ENCODE measurements at places on chromosomes 7 and 10.

GRCh38 chr10:33154590-33154989, 179.9 kb downstream of the NRP1 start:
- no peak for DNase-seq

- no peak for DNase-seq
These were observed 275.1 kb downstream of the MAD1L1 start for GRCh38 chr7:1957471-1958225.

GRCh38 chr7:7017707-7018280, 164.6 kb upstream of the C1GALT1 start:
- DNase-seq, result no peak

DNA sequence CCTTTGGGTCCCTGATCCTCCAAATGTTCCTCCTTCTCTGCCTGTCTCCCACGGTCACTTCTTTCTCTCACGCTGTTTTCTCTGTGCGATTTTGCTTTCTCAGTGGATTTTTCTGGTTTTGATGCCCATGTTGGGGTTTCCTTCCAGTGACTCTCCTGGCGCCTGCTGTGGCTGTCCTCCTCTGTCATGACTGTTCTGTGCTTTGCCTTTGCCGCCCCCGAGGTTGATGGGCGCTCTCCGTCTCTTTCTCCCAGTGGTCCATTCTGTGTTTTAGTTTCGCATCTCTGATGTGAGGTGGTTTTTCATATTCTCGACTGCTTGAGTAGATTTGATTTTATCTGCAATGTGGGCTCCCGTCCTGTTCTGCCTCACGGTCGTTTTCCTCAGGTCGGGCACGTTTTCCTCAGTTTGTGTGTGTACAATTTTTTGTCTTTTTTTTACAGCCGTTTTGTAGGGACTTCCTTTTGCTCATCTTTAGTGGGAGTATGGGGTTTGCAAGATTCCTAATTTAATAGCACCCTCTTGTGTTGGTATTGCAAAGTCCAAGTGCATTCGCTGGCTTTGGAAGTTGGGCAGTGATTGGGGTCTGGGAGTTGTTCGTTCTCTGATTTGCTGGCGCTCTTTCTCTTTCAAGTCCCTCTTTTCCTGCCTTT, 100.0 kb downstream of the INPP5A start:
- no peak for DNase-seq

DNA sequence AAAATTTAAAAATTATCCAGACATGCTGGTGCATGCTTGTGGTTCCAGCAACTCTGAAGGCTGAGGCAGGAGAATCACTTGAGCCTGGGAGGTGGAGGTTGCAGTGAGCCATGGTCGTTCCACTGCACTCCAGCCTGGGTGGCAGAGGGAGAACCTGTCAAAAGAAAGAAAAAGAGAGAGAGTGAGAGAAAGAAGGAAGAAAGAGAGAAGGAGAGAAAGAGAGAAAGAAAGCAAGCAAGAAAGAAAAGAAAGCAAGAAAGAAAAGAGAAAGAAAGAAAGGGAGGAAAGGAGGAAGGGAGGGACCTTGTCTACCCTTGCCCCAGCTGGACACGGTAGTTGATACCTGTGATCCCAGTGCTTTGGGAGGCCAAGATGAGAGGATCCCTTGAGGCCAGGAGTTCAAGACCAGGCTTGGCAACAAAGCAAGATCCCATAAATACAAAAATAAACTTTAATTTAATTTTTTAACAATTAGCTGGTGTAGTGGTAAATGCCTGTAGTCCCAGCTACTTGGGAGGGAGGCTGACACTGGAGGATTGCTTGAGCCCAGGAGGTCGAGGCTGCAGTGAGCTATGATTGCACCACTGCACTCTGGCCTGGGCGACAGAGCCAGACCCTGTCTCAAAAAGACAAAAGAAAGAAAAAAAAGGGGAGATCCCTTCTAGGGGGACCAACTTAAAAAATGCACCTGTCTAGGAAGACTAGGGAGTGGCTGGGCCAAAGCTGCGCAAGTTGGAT, 9.2 kb downstream of the NYAP1 start:
- no peak for DNase-seq

- no peak for DNase-seq
These were observed 22.8 kb downstream of the BRAF start for GRCh38 chr7:140901941-140902302.

DNA sequence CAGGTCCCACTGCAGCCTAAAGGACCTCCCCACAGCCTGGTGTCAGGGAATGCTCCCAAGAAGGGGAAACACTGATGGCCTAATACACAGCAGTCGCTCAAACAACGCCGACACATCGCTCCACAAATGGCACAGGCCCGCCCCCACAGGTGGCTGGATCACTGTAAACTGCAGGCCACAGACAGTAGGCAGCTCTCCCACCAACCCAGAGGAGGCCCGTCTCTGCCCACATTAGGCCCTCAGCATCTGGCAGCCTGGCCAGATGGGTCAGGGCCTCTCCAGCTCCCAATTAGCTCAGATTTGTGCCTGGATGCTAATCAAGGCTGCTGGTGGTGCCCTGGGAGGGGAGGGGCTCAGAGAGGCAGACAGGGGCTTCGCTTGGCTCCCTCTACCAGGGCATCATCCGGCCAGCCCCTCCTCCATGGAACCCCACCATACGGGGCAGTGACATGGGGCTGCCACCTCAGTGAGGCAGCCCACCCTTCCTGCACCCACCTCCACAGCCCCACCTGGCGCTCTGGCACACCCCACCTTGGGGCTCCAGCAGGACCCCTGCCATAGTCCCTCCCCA, 42.7 kb downstream of the CAMK2B start:
- DNase-seq, result peak; percentile 12

- DNase-seq, result no peak
These were observed 85.7 kb downstream of the GLI3 start for GRCh38 chr7:42151309-42151708.

GRCh38 chr7:127786184-127786583, 134.2 kb downstream of the SND1 start:
- DNase-seq, result no peak

GRCh38 chr7:152128741-152129461, 103.4 kb downstream of the GALNT11 start:
- no peak for DNase-seq

DNA sequence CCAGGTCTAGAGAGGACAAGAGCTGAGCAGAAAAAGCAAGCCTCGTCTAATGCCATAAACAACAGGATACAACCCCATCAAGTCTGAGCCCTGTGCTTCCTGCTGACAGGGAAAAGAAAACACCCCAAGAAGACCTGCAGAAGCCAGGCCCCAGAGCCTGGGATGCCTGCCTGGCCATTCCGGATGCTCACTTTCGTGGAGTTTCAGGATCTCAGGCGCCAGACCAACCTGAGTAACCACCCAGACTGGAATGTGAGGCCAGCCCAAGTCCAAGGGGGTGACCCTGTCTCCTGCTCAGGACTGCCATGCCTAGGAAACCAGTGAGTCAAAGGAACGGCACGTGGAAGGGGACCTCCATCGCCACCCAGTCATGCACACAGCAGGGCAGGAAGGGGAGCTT, 74.3 kb downstream of the PLXNA4 start:
- no peak for DNase-seq

DNA sequence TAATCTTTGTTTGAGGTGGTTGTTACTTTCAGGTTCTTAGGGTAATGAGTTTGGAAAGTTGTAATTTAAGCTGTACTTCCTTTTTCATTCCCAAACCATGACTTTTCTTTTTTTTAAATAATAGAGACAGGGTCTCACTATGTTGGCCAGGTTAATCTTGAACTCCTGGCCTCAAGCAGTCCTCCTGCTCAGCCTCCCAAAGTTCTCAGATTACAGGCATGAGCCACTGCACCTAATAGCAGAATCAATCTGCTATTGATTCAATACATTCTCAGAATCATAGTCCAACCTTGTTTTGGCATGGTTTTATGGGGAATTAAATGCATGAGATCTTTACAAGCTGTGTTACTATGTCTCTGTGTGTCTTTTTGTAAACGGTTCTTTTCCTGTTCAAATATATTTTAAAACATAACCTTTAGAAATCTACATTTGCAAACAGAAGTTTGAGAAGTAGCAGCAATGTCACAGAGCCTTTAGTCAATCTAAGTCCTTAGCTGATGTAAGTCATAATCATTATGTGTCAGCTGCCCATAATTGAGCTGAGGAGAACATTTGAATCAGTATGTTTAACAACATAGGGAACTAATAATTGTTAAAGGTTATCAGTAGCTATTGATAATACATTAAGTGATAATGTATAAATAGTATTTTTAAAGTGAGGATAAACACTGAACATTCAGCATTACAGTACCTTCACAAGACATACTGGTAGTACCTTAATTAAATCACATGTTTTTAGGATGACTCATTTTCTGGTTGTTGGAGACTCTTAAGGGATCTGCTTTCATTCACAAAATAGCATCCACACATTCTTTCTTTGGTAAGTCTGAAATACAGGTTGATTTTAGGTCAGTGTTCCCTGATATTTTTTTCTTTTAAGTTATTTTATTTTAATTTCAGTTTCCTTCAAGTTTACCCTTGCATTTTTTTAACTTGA, 8.8 kb downstream of the INPP5F start:
- DNase-seq, result no peak

GRCh38 chr10:31771331-31771831, 157.2 kb downstream of the ARHGAP12 start:
- no peak for DNase-seq

DNA sequence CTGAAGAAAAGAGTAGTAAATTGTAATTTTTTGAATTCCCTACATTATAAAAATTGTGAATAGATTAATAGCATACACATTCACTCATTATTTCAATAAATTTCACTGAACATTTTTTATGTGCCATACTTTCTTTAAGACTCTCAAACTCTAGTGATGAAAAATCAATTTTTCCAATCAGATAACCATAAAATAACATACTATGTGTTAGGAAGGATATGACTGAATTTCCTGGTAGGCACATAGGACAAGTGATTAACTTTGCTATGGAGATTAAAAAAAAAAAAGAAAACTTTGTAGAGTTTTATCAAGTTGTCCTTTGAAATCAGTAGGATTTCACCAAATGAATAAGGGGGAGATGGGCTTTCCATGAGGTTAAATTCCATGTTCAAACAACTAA, 1597.3 kb upstream of the LRRTM3 start:
- DNase-seq, result no peak

GRCh38 chr7:27689591-27690164, 27.0 kb upstream of the HIBADH start:
- DNase-seq, result no peak

DNA sequence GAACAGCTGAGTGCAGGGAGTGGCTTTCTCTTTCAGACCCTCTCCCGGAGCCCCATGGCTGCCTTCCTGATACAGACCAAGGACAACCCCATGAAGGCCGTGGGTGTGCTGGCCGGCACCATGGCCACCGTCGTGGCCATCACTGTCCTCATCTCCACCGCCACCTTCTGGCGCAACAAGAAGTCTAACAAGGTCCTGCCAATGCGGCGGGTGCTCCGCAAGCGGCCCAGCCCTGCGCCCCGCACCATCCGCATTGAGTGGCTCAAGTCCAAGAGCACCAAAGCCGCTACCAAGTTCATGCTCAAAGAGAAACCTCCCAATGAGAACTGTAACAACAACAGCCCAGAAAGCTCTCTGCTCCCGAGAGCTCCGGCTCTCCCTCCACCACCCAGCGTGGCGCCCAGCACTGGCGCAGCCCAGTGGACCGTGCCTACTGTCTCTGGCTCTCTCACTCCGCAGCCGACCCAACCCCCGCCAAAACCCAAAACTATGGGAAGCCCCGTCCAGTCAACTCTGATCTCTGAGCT, 11.2 kb downstream of the LRIT2 start:
- DNase-seq, result no peak

GRCh38 chr7:89339748-89340147, 544.2 kb upstream of the TEX47 start:
- no peak for DNase-seq

DNA sequence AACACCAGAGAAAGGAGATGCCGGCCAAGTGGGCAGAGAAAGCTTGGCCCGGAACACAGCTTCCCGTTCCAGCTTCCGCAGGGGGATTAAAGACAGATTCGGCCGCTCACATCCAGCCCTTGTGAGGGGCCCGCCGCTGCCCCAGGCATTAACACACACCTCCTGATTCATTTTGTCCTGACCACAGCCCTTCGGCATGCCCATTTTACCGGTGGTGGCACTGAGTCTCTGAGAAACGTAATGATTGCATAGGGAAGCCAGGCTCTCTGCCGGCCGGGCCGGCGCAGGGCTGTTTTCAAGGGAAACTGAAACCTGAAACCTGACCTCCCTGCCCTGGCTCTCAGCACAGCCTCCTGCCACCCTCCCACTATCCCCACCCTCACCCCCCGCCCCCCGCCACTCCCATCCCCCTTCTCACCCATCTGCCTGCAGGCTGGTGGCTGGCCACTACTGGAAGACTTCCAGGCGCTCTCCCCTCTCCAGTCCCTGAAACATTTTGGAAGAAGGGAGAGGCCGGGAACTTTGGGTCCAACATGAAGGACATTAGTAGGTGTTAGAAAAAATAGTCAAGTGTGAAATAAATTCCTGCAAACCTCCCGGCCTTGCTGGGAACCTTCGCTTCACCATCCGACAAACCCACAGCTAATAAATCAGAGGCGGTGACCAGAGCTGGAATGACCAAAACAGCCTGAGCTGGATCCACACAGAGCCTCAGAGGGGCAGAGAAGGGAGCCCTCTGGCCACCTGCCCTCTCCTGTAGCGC, 83.5 kb upstream of the CUX1 start:
- DNase-seq, result no peak

DNA sequence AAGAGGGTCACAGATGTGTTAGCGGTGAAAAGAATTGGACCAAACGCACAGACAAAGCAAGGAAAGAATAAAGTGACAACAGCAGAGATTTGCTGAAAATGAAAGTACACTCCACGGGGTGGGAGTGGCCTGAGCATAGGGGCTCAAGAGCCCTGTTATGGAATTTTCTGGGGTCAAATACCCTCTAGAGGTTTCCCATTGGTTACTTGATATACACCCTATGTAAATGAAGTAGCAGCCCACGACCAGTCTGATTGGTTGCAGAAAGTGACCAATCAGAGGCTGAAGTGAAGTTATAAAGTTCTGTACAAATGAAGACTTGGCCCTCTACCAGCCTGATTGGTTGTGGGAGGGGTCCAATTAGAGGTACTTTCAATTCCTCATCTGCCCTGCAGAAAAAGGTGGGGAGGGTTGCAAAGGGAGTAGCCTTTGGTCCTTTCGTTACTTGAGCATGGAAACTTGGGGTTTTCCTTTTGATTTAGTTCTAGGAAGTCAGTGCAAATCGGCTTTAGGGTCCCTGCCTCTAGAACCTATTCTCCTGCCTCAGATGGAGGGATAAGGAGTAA, 125.6 kb upstream of the PRPS1L1 start:
- DNase-seq, result no peak

GRCh38 chr10:116952729-116953128, 52.3 kb downstream of the SHTN1 start:
- no peak for DNase-seq

- DNase-seq, result no peak
These were observed 22.4 kb downstream of the DPYSL4 start for GRCh38 chr10:132209130-132209529.

- DNase-seq, result no peak
These were observed 25.3 kb upstream of the ZNF716 start for GRCh38 chr7:57424515-57425238.

DNA sequence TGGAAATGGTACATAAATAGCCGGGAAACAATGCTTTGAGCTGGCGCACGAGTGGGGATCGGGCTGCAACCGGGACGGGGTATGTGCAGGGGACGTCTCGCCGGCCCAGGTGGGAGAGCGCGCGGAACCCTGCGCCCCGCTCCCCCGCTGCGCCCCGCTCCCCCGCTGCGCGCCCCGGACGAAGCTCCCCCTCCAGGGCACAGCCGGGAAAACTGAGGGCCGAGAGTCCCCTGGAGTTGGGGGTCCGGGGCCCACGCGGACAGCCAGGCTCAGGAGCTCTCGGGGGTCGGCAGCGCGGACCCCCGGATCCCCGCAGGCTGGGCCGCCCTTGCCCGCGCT, 514 bp downstream of the RADIL start:
- DNase-seq, result no peak

Measured in activated CD8-positive, alpha-beta memory T cell treated with anti-CD3 and anti-CD28 coated beads, Interleukin-2, amount 50 U/mL, for 4 hours (primary cell).